ENCODE measurements at places on chromosomes 1 and 21.
A peak's percentile ranks its signal among the peaks of the same experiment; 100 is the strongest.

GRCh38 chr1:36760081-36760480 lies 274.2 kb downstream of the GRIK3 start:
- DNase-seq, result peak; percentile 42

- DNase-seq, result no peak
Measured at GRCh38 chr1:190904091-190904695, 426.5 kb upstream of the BRINP3 start.

DNA sequence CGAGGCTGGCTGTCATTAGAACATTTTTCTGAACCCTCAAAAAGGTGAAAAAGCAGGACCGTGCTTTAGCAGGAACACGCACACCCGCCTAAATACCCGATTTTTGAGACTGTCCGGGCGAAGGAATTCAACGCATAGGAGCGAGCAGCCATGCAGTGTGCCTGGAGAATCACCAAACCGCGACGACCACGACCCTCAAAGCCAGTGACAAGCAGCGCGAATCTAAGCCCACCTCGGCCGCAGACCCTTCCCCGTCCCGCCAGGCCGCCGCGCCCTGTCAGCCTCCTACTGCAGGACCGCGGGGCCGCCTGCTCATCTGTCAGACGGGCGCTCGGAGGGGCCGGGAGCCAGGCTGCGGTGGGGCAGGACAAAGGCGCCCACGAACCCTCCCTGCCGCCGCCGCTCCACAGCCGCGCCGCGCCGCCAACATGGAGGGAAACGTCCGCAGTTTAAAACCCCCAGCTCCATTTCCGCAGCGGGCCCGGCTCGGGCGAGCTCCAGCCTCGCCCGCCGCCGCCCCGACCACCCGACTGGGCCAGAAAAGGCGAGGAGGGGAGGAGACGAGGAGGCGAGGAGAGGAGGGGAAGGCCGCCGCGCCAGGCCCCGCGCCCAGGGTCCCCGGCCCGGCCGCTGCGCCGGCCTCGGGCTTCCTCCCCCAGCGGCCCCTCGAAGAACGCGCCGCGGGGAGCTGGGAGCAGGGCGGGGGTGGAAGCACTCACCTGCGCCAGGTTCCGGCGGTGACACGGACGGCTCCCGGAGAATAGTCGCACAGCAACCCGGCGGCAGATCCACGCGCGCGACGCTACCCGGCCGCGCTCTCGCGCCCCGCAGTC lies at the start of gene LBR:
LBR (minus strand) TSS at position 804 of the 833 bp plus-strand sequence. CDS start 3,963 bp downstream, outside the sequence.
- DNase-seq, result no peak

DNA sequence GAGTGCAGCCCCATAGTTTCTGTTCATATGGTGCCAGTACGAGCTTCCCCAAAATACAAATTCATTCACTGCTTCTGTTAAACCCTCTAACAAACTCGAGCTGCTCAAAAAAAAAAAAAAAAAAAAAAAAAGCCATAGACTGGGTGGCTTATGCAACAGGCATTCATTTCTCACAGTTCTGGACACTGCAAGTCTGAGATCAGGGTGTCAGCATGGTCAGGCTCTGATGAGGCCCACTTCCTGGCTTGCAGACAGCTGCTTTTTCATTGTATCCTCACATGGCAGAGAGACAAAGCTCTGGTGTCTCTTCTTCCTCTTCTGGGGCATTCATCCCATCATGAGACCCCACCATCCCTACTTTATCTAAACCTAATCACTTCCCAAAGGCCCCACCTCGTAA lies 121.6 kb downstream of the PTBP2 start:
- no peak for DNase-seq

DNA sequence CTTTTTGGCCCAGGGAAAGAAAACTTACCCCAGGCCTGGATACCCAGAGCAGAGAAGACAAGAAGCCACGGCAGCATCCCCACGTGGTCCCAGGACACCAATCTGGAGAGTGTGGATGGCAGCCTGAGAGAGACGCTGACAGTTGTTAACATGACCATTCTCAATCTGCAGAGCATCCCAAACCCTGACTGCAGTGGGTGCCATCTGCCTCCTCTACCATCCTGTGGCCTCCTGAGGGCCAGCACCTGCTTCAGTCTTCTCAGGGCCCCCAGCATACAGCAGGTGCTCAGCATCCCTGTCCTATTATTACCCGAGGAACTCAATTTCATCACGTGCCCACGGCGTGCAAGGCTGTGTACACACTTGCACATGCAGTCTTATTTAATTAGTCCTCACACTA lies 785 bp downstream of the PGLYRP4 start:
- DNase-seq, result no peak

DNA sequence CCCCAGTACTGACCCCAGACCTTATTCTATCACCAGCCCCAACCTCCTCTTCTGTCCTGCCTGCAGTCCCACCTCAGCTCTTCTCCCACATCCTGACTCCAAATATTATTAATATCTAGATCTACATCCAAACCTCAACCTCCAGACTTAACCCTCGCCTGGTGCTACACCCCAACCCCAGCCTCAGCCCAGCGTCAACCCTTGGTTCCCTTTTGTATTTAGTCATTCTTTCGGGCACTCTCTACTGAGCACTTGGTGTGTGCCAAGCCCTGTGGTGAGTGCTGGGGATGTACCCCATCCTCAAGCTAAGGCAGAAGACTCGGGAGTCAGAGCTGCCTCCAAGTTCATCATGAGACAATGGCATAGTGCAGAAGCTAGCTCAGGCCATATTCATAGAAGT lies 1.1 kb downstream of the SHISAL2A start:
- DNase-seq, result no peak

GRCh38 chr1:154352581-154353459 lies 27.5 kb downstream of the ATP8B2 start:
- peak; percentile 66 for DNase-seq

GRCh38 chr1:95340061-95340460 lies 106.1 kb downstream of the RWDD3 start:
- DNase-seq, result no peak

GRCh38 chr21:43916691-43917514 lies 51.9 kb downstream of the AGPAT3 start:
- peak; percentile 70 for DNase-seq

DNA sequence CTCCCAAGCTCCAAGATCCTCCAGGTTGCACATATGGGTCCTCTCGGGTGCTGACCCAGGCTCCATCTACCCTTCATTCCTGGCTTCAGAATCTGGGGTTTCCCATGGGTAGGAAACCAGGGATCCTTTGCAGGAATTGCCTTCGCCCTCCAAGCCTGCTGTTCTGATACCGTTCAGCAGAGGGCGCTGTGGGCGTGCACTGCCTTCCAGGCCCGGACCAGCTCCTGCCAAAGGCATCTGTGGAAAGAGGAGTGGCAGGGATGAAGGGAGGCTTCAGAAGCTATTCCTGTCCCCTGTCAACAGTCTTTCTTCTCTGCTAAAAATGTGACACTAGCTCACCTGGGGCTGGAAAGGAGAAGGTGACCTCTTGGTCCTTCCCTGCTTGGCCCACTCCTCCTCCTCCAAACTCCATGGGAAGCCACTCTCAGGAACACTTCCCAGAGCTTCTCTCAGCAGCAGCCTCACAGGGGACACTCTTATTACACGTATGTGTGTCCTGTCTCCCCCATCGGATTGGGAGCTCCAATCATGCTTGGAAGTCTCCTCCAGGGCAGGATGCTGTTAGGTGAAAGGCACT lies 71.2 kb downstream of the VWA5B1 start:
- no peak for DNase-seq

DNA sequence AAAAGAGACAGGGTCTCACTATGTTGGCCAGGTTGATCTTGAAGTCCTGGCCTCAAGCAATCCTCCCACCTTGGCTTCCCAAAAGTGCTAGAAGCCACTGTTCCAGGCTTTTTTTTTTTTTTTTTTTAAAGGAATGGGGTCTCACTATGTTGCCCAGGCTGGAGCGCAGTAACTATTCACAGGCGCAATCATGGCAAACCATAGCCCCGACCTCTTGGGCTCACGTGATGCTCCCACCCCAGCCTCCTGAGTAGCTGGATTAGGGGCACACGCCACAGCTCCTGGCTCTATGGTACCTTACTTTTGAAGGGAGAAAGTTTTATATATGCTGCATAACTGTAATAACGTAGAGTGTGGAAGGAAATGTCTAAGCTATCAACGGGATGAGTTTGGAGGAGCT lies 5.7 kb upstream of the ATP13A2 start:
- DNase-seq, result no peak

GRCh38 chr1:7422966-7423365 lies 348.1 kb upstream of the VAMP3 start:
- DNase-seq, result no peak

DNA sequence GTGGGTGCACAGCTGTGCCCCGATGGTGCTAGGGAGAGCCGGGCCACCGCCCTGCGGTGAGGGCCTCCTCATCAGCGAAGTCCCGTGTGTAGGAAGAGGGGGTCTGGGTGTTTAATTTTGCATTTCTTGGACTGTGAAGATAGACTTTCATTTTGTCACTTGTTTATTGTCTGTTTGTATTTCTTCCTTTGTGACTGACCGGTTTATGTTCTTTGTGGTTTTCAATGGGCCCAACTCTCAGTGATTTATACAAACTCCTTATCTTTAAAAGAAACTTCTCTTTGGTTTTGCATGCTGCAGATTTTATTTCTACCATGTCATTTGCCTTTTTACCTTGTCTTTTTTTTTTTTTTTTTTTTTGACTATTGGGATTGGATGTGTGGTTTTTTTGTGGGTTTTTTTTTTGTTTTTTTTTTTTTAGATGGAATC lies 65.1 kb downstream of the COL18A1 start:
- DNase-seq, result no peak

DNA sequence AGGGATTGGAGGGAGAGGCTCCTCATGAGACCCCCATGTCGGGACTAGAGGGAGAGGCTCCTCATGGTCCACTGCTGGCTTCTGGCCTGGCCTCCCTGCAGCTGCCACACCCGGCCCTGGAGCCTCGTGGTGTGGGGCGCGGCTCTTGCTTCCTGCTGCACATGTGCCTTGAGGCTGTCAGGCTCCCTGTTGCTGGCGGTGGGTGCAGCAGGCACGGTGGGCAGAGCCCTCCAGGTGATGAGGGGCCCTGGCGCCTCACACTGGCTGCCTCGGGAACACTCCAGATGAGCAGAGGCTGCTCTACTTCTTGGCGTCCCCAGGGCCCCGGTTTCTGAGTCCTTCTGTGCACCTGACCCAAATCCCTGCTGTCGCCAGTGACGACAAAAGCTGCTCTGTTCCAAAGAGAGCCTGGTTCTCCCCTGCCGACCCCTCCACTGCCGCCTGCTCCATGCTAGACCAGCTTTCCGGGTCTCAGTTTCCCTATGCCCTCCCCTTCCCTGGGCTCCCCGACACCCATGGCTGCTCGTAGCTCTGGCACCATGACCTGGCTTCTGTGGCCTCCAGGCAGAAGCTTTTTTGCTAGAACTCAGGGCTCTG lies 9.7 kb upstream of the ATAD3B start:
- no peak for DNase-seq

- no peak for DNase-seq
Measured at GRCh38 chr1:24258735-24259424, 60.3 kb upstream of the GRHL3 start.

DNA sequence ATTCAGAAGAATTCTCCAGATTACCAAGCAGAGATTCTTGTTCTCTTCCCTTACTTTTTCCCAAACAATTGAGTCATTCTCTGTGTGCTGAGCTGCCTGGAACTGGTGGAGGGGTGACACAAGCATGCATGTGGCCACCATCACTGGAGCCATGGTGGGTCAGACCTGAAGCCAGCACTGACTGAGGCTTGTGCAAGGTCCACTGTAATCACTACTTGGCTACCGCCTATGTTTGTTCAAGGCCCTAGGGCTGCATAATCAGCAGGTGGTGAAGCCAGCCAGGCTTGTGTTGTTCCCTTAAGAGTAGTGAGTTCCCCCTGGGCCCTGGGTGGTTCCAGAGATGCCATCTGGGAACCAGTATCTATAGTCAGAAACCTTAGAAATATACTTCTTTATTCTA lies 183.8 kb downstream of the DNAH14 start:
- no peak for DNase-seq

- DNase-seq, result no peak
Measured at GRCh38 chr1:232978091-232978634, 27.8 kb downstream of the NTPCR start.

GRCh38 chr1:233478611-233479010 lies 135.3 kb upstream of the KCNK1 start:
- no peak for DNase-seq

GRCh38 chr1:966135-966703 lies at the start of gene PLEKHN1:
Gene PLEKHN1, plus strand, starts transcription at chr1:966482. Its CDS starts 50 bp downstream, at chr1:966532.
- peak; percentile 60 for DNase-seq

DNA sequence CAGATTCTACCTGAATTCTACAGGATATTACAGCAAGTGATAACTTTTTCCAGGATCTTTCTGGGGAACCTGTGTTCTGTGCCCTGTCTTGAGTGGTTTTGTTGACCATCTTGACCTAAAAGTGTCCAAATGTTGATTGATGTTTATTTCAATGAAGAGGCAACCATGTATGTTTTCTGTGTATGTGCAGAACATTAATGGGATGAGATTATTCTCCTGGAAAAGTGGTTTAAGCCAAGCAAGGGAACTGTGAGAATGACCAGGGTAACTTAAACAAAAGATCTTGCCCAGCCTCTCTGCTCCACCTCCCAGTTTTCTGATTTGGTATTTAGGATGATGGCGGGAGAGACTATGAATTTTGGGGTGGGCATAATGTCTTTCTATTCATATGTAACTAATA lies 1.0 kb upstream of the SAMD13 start:
- DNase-seq, result no peak

DNA sequence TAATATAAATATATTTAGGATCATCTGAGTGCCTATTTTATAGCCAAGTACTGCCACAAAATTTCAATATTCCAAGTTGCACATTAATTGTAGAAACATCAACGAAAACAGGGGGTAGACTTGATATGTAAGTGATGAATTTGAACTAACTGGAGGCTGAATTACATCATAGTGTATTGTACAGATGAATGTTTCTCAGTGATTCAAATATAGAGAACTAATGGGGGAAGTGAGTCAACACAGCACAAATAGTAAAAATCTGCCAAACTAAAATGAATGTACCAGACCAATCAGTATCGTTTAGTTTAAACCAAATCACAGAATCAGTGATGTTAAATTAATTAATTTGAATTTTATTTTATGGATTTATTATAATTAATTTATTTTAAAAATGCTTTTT lies 42.8 kb downstream of the RTCA start:
- DNase-seq, result no peak

- no peak for DNase-seq
Measured at GRCh38 chr1:212219679-212220463, 65.3 kb upstream of the PPP2R5A start.

GRCh38 chr1:15326691-15327588 lies 79.9 kb downstream of the FHAD1 start:
- DNase-seq, result no peak

Measured in natural killer cell treated with Interleukin-12 subunit alpha and Interleukin-12 subunit beta and Interleukin-15 and Interleukin-18, amount 100 ng/mL, for 72 hours (primary cell).